Cardiac septum (tissue), 1 donor: ENCODE measurements at places on chromosomes 4 and X.

- DNase-seq, result no peak
Observed at GRCh38 chr4:41024556-41025491, 189.5 kb downstream of the APBB2 start.

DNA sequence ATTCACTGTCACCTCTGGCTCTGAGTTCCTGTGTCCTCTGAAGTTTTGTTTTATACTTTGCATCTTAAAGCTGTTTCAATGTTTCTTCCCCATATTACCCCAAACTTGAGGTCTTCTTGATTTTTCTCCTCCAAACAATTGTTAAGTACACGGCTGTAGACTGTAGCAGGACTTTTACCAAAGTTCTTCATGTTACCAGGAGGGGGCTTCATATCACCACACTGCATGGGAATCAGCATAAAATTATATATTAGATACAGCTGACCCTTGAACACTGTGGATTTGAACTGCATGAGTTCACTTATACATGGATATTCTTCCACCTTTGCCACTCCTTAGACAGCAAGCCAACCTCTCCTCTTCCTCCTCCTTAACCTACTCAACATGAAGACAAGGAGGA is 56.6 kb downstream of the SPATA18 start:
- no peak for DNase-seq

- no peak for DNase-seq
Observed at GRCh38 chrX:152831391-152831790, 528 bp downstream of the NSDHL start.

DNA sequence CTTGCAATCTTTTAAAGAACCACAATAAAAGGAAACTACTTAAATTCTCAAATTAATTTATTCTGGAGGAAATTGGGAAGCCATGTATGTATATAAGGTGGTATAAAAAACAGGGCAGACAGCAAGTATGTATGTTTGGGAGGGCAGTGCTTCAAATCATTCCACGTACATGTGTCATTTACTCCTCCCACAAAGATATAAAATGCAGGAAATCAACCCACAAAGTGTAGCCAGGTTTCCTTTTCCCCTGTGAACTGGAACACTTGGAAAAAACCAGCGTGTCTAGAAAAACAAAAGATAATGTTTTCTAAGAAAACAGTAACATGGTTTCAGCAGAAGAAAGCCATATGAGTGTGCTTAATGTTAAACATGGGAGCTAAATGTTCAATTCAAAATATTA is 156.7 kb upstream of the FAM47A start:
- DNase-seq, result no peak

GRCh38 chr4:41156574-41156973 is 57.8 kb downstream of the APBB2 start:
- no peak for DNase-seq

GRCh38 chr4:1534876-1535526 is 128.8 kb upstream of the NKX1-1 start:
- no peak for DNase-seq

DNA sequence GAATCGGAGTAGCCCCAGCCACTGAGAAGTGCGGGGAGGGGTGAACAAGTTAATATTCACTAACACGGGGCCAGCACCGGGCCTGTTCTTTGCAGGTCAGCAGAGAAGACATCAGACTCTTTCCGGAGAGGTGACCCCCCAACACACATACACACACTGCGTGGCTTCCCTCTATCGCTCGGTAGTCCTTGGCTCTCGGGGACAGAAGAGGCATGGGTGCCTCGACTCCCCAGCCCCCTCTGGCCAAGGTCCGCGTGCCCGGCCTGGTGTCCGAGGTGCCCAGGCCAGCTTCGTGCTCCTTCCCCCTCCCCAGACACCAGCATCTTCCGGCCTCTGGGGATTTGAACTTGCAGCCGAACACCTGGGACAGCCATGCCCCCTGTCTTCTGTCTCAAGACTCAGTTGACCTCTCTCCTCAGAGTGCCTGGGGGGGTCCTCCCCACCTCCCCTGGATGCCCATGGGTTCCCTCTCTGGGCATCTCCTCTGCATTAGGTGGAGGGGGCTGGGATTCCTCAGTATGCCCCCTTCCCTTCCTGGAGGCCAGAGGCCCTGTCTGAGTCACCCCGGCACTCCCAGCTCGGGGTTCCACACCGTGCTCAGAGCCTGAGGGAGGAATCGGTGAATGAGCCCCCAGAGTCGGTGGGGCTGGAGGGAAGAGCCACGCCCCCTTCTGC is 104.5 kb downstream of the SORCS2 start:
- DNase-seq, result no peak

DNA sequence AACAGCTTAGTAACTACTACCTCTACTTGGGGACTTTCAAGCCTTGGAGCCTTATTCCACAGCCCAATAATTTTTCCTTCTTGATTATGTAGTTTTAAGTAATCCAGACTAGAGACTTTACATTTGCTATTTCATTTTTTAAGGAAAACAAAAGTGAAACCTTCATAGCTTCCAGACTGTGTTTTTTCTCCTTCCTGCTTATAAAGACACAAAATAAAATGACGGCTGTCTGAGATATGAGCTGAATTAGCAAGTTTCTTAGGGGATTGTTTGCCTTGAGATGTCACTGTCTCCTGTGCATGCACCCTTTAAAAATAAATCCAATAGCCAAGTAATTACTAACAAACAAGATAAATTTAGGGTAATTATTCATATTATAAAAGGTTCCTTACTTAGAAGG is 78.8 kb upstream of the PACRGL start:
- DNase-seq, result no peak

GRCh38 chr4:139736274-139736660 is 70.6 kb downstream of the MGST2 start:
- no peak for DNase-seq

DNA sequence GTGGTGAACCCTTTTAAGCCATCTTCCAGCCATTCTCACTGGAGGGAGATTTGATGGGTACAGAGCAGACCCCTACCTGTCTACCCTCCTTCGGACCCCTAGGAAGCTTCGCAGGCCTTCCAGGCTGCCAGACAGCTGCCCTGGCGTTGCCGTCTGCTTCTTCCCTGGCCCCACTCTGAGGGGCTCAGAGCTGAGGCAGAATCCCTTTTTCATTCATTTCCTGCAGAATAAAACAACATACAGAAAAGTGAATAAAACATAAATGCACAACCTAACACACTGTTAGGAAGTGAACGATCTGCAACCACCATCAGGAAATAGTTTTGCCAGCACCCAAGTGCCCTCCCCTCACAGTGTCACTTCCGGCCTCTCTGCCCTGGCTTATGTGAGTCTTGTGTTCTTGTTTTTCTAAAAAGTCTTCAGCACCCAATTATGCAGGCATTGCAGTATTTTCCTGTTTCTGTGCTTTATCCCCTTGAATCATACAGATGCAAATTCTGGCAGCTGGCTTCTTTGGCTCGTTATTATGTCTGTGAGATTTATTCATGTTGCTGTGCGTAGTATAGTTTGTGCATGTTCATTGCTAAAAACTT is 5.6 kb upstream of the ADD1 start:
- no peak for DNase-seq

- no peak for DNase-seq
Observed at GRCh38 chrX:2898846-2899512, 30.2 kb downstream of the ARSD start.

GRCh38 chr4:151468715-151469696 is 60.0 kb downstream of the FHIP1A start:
- no peak for DNase-seq

DNA sequence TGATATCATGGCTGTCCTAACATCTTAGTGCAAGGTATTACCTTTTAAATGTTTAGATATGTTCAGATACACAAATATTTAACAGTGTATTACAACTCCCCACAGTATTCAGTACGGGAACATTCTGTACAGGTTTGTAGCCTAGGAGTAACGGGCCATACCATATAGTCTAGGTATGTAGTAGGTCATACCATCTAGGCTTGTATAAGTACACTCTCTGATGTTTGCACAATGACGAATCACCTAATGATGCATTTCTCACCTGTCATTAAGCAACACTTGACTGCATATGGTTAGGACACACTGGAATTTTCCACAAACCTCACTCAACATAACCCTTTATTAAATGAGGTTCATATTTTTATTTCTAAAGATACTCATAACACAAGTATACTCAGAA is 67.7 kb downstream of the THOC2 start:
- DNase-seq, result no peak

- DNase-seq, result no peak
Observed at GRCh38 chrX:19593690-19594089, 78.4 kb upstream of the MAP3K15 start.

GRCh38 chrX:95071621-95072020 is 1397.6 kb downstream of the FAM133A start:
- no peak for DNase-seq

DNA sequence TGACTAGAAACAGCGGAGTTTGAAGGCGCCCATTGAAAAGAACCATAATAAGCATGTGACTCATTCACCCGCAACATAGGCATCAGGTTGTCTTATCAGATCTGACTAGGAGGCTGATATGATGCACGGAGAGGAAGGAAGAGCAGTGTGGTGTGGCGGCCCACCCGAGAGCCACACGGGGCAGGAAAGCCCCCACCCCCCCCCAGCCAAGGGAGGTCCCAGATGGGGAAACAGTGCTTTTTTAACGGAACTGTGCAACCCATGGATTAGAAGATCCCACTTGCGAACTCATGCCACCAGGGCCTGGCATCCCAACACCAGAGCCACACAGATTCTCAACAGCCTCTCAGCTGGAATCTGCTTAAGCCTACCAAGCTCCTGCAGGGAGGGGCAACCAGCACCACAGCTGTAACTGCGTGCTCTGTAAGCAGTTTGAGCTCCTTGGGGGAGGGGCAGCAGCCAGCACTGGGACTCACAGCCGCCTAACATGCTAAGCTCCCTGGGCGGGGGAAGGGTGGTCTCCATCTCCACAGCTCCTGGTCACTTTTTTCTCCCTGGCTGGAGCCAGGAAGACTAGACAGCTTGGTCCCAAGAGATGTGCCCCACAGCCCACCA is 466.2 kb downstream of the PDGFC start:
- no peak for DNase-seq

DNA sequence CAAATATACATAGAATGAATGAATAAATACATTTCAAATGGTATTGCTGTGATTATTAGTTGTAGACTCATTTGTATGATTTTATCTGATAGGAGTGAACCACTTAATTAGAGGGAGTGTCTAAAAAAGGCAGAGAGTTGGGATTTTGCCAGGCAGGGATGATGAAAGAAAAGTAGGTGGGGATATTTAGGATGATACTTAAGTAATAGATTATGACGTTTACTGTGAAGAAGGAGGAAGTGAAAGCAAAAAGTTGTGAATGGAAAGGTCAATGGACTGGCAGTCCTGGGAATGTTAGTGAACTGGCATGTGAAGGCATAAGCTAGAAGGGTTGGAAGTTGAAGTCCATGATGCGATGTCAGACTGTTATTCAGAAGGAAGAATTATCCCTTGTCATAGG is 917.1 kb downstream of the RAPGEF2 start:
- DNase-seq, result no peak

- DNase-seq, result no peak
Observed at GRCh38 chr4:118941799-118942198, 53.1 kb downstream of the SYNPO2 start.

- no peak for DNase-seq
Observed at GRCh38 chrX:30680618-30681017, 27.4 kb downstream of the GK start.

GRCh38 chrX:134803551-134804183 is 145.4 kb upstream of the PLAC1 start:
- no peak for DNase-seq

DNA sequence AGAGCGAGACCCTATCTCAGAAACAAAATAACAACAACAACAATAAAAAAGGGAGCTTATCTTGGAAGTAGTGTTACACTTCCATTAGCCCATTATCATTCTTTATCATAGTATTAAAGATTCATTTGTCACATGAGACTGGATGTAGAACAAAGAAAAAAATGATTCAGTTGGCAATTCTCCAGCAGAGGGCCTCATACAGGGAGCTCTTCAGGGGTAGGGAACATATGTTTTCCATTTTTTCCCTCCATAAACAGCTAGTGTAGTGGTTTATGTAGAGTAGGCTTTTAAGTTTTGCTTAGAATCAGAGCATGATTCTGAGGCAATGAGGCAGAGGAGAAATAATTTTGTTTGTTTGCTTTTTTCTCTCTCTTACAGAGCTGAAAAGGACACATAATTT is 5.8 kb downstream of the CPE start:
- no peak for DNase-seq

- no peak for DNase-seq
Observed at GRCh38 chr4:32321421-32321820, 1601.3 kb downstream of the PCDH7 start.

- no peak for DNase-seq
Observed at GRCh38 chr4:36884151-36884550, 360.4 kb upstream of the NWD2 start.

DNA sequence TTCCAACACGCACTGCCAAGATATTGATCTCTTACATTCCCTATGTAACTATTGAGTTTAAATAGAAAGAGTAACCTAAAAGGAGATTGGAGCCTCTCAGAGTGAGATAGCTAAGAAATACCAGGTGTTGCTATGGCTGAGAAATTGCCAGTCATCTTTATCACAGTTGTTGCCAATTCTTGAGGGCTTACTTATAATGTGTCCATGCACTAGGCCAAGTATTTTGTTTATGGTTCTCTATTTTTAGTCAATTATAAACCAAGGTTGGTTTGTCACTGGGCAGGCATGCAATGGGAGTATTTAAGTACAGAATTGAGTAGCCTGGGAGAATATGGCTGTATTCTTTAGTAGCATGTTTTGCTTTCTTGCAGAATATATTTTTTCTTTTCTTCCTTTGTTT is 201.6 kb downstream of the TEX13A start:
- DNase-seq, result no peak

DNA sequence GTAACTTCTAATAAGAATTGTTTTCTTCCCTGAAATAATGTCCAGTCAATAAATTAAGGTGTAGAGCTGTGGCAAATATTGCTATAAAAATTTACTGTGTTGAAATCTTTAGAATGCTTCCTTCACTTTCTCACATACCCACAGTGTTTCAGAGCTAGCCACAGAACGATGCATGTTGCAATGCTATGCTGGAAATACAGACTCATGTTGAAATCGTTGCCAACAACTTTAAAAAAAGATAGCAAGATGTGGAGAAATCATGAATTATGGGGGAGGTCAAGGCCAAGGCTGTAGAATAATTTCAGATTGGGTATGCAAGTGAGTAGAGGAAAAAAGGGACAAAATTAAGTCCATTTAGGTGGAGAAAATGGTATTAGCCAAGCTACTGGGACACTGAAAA is 204.8 kb downstream of the VEGFC start:
- DNase-seq, result no peak

DNA sequence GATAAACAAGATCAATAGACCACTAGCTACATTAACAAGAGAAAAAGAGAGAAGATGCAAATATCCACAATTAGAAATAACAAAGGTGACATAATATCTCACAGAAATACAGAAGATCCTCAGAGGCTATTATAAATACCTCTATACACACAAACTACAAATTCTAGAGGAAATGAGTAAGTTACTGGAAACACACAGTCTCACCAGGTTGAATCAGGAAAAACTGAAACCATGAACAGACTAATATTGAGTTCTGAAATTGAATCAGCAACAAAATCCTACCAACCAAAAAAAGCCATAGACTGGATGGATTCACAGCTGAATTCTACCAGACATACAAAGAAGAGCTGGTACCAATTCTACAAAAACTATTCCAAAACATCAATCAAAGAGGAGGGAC is 211.8 kb upstream of the CPEB2 start:
- DNase-seq, result no peak
